ENCODE measurements at places on chromosomes 4 and X.

DNA sequence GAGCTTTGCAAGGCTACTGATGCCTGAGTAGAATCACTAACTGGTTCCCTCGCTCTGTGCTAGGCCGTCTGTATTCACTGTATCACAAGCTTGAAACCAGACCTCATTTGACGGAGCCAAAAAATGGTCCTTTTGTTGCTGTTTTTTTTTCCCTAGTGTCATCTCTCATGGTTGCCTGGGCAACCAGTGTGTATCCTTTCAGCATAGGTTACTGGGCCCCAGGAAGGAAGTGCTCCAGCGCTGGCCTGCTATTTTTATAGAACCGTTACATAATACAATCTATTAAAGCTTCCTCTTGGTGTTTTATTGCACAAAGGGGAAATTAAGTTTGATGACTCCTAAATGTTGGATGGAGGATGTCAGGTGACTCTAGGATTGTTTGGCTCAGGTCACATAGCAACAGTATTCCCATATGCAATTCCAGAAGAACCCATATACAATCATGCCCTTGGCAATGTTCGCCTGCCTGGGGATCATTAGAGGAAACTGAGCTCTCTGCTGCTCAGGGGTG is 220.4 kb downstream of the SPRY1 start:
- DNase-seq: no peak

- DNase-seq: no peak
These were observed 1.5 kb upstream of the NEIL3 start for GRCh38 chr4:177308125-177308524.

GRCh38 chrX:9257718-9258420 is 207.0 kb upstream of the TBL1X start:
- no peak for DNase-seq

- no peak for DNase-seq
These were observed 34.1 kb downstream of the P2RY8 start for GRCh38 chrX:1502853-1503252.

DNA sequence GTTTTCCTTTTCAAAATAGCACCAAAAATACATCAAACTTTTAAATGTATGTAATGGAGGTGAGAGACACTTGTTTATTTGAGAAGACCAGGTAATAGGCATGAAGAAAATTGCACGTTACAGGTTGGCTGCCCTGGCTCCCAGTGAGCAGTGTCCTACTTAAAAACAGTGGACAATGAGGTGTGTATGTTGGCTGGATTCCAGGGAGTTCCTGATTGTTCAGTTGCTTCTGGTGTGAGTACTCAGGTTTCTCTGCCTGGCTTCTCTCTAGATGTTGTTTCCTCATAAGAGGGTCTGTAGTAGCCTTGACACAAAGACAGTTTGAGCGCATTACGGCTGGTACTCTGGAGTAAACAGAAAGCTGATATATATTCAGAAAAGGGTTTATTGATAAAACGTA is 29.4 kb downstream of the SNX25 start:
- no peak for DNase-seq

DNA sequence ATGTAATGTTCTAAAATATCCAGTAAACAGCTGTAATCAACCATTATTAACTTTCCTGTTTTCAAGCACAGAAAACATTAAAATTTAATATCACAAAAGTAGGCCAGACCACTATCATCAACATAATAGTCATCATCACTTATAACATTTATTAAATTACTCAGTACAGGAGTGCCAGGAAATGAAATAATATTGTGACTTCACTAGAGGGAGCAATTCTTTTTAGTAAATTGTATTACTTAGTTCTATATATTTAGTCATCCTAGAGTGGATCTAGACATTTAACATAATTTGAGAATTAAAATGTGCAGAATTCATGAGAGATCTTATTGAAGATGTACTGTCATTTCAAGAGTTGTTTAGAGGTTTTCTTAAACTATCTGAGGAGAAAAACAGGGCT is 33.6 kb downstream of the PITX2 start:
- DNase-seq: no peak

DNA sequence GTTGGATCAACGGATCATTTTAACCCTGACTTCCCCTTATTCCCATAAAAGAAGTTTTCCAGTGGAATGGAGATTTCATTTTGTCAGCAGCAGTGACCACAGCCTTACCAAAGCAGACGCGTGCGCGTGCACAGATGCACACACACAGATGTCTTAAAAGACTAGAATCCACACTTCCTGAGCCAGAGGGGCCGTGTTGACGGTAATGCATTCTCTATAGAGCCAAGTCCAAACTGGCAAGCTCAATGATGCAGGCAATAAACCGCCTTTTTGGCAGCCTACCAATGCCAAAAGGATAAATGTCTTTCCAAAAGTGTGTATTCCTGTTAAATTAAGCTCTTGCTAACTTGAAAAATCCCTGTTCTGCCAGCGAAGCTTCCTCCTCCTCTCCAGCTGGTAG is 18.8 kb upstream of the CLDN34 start:
- DNase-seq: no peak

DNA sequence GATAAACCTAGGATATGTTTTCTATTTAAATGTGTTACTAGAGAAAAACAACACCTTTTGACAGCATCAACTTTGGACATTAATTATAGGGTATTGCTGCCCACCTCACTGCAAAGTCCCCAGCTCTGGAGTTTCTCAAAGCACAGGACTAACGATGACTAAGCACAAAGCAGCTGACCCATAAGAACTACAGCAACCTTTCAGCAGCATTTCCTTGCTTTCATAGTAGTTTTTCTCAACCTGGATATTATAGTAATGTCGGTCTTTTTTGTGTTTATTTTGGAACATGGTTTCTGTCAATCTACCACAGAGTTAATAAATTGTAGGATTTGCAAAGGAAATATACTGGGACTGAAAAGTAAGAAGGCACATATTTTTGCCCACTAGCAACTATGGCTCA is 21.5 kb downstream of the HHIP start:
- no peak for DNase-seq

DNA sequence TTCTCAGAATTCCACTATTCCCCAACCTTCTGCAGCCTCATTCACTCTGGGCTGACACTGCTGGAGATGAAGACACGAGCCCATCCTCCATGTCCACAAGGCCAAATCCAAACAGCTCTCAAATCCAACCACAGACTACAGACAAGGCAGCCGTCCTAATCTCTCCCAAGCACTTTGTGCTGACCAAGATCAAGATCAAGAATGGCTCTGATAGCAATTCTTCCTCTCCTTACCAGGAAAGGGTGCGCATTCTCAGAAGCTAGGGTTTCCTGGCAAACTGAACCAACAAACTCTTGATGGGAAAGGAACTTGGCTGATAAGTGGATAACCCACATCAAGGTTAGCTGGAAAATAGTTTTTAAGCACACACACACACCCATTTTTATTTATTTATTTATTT is 26.5 kb downstream of the RELL1 start:
- DNase-seq: no peak

DNA sequence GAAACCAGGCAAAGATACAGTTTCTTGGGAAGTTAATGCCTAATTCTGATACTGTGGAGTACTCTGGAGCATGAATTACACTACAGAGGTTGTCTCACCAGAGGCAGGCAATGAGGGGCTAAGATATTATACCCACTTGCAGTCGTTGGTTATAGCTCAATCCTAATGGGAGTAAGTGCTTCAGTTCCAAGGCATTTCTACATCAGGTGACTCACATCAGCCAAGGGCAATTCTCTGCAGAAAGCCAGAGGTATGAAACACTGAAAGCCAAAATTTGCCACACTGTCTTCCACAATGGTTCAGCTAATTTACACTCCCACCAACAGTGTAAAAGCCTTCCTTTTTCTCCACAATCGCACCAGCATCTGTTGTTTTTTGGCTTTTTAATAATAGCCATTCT is 174.0 kb upstream of the IL15 start:
- no peak for DNase-seq

DNA sequence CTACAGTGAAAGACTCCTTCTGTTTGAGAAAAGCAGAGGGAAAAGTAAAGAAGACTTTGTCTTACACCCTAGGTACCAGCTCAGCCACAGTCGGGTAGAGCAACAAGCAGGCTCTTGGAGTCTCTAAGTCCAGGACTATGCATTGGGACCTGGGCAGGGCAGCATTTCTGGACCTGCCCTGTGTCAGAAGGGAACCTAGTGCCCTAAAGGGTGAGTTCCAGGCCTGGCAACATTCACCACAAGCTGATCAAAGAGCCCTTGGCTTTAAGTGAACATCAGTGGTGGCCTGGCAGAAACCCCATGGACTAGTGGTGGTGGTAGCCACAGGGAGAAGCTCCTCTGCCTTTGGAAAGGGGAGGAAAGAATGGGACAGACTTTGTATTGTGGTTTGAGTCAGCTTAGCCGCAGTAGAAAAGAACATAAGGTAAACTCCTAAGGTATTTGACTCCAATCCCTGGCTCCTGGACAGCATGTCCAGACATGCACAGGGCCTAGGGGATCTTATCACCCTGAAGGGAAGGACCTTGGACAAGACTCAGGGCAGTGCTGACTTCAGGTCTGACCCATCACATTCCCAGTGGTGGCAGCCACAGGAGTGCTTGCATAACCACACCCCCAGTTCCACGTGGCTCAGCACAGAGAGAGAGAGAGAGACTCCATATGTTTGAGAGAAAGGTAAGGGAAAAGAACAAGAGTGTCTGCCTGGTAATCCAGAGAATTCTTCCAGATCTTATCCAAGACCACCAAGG is 32.6 kb downstream of the CCDC158 start:
- DNase-seq: no peak

- no peak for DNase-seq
These were observed 53.4 kb downstream of the GRXCR1 start for GRCh38 chr4:42945874-42946273.

DNA sequence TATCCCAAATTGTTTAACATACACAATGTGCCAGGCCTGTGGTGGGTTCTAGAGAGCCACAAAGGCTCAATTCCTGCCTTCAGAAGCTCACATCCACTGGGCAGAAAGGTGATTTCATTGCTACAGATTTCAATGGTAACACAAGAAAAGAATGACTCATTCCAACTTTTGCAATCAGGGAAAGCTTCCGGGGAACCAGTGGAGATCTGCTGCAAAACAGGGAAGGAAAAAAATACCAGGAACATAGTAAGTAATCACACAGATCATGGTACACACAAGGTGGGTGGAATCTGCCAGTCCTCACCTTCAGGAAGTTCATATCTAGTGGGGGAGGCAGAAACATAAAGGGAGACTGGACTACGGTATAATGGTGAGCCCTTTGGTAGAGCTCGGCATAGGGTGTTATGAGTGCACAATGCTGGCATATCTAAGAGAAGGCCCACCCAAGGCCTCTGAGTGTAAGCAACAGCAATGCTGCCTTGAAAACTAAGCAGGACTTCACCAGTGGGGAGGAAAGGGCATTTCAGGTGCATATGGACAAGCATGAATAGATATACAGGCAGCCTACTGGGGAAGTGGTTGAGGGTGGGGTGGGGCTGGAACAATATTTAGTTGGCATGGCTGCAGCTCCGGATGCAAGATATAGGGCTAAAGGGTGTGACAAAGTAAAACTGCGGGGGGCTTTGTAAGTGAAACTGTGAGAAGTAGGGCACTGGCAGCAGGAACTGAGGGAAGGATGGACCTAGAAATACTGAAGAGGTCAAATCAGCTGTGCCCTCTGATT is 24.2 kb downstream of the GPRIN3 start:
- no peak for DNase-seq

DNA sequence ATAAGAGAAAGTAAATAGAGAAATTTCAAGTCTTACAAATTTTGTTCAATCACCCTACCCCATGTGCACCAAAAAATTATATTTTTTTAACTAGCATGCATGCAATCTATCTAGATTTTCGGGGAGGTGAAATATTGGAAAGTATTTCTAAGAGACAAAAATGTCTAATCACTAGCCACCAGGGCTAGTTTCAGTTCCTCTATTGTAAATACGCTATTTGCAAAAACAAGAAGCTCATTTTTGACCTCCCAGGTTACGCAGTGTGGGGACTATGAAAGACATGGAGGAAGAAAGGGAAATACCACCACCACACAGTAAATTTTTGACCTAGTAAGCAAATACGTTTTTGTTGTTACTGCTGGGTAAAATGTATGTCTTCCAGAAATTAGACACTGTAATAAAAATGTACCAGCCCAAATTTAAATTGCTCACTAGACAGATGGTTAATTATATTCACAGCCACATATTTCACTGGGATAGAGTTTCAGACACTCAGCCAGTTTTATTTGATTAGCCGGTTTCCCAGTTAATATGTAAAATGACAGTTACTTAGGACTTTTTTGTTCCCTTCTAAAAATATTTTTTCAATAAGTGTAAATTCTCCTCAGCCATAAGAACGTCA is 2.2 kb downstream of the NEXMIF start:
- no peak for DNase-seq

- DNase-seq: no peak
These were observed 18.2 kb upstream of the RASL11B start for GRCh38 chr4:52843958-52844357.

DNA sequence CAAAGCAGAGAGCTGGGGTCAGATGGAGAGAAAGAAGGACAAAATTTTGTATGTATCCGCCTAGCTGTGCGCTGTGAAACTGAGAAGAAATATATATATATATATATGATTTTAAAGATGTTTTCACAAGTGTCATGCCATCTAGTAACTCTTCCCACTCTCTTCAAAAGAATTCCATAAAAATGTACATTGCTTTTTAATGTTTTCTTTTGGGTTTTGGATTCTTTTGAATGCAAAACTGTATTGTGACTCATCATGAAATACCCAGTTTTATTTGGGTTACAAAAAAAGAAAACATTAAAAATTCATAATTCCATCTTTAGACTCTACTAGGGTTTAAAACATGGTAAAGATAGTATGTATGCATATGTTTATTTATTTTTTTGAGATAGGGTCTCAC is 34.3 kb upstream of the IGFBP7 start:
- DNase-seq: no peak

DNA sequence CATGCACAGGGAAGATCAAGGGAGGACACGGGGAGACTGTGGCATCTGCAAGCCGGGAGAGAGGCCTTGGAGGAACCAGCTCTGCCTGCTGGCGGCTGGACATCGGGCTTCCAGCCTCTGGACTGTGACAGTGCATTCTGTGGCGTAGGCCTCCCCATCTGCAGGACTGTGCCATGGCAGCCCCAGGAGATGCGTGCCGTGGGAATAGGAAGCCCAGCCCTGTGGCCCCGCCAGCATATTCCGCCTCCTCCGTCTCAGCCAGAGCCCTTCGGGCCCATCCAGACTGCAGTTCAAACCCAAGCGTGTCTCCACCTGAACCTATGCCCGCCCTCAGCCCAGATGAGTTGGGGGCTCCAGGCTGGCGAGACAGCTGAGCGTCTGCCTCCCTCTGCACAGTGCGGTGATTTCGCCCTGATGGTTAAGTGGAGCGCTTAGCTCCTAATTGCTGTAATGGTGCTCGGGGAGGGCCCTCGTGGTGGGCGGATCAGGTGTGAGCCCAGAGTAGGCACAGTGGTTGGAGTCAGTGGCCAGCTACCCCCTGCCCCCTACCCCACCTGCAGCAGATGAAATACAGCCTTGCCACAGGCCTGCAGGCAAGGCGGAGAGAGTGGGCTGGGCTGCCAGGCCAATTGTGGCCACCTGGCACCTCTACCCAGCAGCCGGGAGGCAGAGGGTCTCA is 133.9 kb downstream of the HMX1 start:
- peak; percentile 80 for DNase-seq

GRCh38 chr4:115152081-115152480 is 38.7 kb upstream of the NDST4 start:
- no peak for DNase-seq

GRCh38 chr4:111905511-111905910 is 239.7 kb upstream of the FAM241A start:
- no peak for DNase-seq
